AG09309 (cell line): ENCODE measurements at places on chromosomes 12 and 14.

- DNase-seq, result no peak
Measured at GRCh38 chr12:55929306-55929791, 1.6 kb upstream of the DGKA start.

GRCh38 chr14:25846246-25846645 lies 751.6 kb downstream of the NOVA1 start:
- no peak for DNase-seq

- no peak for DNase-seq
Measured at GRCh38 chr14:95516554-95517181, at the start of gene SYNE3. Gene SYNE3, minus strand, starts transcription at chr14:95516650. Its CDS starts 40,829 bp downstream, at chr14:95475821.

GRCh38 chr14:105974902-105975301 lies 448.5 kb downstream of the TMEM121 start:
- no peak for DNase-seq

DNA sequence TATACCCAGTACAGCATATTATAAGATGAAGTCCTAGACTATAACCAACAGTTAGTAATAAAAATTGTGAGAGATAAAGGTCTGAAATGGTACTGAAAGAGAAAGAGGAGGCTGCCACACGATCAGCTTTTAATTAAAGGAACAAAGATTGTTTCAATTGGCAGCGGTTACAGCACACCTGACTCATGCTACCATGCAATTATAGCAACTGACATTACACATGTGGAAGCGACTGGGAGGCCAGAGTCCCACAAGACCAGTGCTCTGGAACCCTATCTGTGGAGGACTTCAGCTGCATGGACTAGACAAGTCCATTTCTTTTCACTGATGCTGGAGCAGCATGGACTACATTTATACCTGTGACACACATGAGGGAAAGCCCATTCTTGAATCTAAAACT lies 55.2 kb downstream of the SEL1L start:
- no peak for DNase-seq

- no peak for DNase-seq
Measured at GRCh38 chr12:65949971-65950370, 125.7 kb downstream of the HMGA2 start.

DNA sequence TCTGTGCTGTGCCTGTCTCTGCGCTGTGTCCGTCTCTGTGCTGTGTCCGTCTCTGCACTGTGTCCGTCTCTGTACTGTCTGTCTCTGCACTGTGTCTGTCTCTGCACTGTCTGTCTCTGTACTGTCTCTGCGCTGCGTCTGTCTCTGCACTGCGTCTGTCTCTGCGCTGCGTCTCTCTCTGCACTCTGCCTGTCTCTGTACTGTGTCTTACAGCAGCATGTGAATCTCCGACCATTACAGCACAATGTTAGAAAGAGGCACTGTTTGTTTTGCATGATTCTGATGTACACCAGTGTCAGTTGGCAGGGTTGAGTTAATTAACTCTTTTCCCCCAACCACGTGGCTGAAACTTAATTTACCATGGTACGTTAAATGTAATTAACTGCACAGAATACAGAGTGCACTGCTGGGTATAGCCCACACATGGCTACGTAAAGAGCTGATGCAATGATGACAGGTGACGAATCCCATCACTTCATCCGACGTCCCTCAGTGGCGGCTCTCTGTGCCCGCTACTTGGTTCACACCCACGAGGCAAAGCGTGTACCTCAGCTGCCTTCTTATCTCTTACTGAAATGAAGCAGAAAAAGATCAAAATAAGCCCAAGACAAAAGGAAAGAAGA lies 127.7 kb upstream of the SFSWAP start:
- no peak for DNase-seq

- no peak for DNase-seq
Measured at GRCh38 chr12:89991807-89992590, 283.4 kb upstream of the ATP2B1 start.

- no peak for DNase-seq
Measured at GRCh38 chr12:111444314-111444924, 38.7 kb downstream of the SH2B3 start.

DNA sequence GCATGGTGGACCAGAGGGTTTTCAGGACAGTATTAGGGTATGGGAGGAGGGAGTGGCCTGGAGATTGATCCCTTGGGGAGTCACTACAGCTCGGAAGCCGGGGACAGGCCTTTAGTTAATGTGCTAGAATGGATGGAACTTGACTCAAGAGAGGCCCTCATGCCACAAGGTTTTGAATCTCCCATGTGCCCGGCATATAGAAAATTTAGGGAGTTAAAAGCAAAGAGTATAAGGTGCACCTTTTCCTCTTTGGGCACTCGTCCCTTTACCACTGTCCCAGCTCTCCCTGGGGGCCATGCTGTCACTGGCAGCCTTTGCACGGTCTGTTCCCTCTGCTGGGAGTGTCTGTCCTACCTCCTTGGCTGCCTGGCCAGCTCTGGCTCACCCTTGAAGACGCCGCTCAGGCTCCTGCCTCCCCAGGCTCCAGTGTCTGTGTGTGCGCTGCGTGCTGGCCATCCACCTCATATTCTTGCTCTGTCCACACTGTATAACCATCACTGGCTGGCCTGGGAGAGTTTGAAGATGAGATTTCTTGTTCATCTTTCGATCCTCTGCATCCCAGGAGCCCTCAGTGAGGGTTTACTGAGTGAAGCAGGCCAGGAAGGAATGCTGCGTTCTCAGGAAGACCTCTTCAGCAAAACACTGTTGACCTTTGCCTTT lies 161.3 kb downstream of the ZFP36L1 start:
- no peak for DNase-seq

DNA sequence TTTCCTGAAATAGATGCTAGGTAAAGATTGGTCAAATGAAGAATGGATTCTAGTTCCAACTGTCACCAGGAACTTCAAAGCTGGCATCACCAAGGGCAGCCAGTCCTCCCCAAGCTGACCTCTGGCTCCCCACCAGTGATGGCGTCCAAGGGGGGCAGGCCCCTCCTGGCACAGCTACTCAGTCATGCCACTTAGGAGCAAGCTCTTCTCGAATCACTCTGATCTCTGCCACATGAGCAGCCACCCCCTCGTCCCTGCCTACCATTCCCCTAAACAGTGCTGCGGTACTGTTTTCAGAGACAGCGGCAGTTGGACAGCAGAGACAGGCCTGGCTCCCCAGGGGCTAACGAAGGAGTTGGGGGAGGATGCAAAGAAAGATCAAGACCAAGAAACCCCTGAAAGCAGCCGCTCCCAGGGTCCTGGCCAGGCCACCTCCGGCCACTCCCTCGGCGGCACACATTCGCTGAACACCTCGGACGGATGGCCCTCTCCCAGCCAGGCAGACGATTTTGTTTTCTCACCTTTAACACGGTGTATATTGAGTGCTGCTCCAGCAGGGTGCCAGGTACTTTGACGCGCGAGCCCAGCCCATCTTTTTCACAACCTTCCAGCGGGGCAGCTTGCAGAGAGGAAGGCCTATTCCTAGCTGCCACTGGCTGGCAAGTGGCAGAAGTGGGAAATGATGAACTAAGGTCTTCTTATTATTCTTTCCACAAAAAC lies 47.4 kb downstream of the ARL6IP4 start:
- DNase-seq, result no peak

DNA sequence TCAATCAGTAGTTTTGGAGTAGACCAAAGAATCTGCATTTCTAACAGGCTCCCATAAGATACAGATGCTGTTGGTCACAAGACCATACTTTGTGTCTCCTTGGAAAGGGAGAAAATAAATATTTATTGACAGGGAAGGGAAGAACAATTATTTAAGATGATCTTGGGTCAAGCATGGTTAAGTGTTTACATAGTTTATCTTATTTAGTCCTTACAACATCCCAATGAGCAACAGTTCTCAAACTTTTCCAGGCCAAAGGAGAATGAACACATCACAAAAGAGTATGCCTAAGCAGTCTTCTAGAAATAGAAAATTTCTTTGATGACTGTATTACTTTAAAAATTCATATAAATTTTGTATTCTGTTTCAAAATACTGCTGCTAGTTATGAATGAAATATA lies 8.8 kb downstream of the LPCAT3 start:
- DNase-seq, result no peak

- DNase-seq, result no peak
Measured at GRCh38 chr12:74581439-74581838, 43.8 kb downstream of the ATXN7L3B start.

DNA sequence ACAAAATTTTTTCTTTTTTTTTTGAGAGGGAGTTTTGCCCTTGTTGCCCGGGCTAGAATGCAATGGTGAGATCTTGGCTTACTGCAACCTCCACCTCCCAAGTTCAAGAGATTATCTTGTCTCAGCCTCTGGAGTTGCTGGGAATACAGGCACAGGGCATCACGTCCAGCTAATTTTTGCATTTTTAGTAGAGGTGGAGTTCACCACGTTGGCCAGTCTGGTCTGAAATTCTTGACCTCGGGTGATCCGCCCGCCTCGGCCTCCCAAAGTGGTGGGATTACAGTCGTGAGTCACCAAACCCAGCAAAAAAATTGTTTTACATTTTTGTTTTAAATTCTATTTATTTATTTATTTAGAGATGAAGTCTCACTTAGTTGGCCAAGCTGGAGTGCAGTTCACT lies 4.7 kb upstream of the SLC2A14 start:
- no peak for DNase-seq

DNA sequence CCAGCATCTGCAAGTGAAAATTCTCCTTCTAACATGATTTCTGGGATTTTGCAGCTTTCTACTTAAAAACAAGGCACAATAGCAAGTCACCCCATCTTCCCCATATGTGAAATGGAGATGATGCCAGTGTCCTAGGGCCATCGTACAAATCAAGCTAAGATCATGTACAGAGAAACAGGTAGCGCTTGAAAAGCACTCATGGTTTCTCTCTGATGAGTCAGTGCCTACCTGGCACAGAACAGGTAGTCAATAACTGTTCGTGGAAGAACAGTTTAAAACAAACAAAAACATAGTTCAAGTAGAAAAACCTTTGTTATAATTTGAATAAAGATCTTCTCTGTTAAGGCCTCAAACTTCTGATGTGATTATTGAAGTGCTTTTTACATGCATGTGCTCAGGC lies 46.9 kb downstream of the RAD52 start:
- DNase-seq, result no peak

DNA sequence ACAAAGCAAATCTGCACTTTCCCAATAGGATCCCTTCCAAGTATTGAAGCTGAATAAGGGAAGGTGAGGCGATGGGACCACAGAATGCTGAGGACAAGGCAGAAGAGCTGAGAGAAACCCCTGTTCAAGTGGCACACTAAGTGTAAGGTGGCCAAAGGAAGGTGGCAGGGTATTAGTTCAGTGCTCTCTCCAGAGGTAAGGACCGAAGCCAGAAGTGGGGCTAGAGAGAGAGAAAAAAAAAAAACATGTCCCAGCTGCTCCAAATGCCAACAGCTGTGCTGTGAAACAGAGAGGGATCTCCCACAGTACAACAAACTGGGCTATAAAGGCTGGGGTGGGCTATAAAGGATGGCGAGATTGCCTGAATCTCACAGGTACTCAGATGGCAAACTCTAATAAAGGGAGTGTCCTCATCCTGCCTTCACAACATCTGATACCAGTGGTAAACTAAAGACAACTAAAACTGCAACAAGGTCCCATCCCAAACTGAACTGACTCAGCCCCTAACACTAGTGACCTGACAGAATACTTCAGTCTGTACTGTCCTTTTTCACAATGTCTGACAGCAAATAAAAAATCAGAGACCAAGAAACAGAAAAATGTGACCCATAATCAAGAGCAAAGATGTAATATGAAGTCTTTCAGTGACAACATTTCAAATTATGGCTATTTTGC lies 47.9 kb downstream of the CDK17 start:
- DNase-seq, result no peak

DNA sequence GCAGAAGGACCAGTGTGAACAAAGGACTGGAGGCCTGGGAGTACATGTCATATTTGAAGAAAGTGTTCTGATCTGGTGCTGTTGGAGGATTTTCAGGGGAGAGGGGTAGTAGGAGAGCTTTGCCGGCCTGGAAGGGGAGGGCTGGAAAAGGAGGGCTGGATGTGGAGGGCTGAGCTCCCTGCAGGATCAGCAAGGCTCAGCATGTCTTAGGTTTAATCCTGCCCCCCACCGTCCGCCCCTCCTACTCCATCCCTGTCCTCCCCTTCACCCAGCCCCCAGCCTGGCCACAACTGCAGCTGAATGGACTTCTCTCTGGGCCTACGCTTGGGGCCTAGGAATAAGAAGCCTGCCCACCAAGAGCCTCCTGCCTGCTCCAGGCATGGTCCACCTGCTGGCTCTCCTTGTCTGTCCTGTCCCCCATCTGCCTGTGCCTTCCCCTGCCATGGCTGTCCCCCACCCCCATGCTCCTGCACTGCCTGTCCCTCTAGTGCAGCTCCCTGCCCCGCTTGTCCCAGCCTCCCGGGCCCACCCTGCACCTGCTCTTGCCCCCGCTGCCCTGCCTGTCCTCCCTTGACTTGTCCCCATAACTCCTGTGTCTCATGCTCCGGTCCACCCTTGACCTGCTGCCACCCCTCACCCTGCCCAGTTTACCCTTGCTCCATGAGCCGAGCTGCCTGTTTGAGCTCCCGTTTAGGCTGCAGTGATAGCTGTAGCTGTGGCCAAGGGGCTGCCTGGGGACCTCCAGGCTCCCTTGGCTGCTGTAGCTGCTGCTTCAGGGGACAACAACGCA lies 9.8 kb upstream of the RARG start:
- no peak for DNase-seq

GRCh38 chr12:132282950-132283771 lies 46.2 kb downstream of the GALNT9 start:
- no peak for DNase-seq

GRCh38 chr12:125267114-125267513 lies 201.9 kb downstream of the AACS start:
- DNase-seq, result no peak

GRCh38 chr14:64806202-64806861 lies 73.4 kb downstream of the SPTB start:
- DNase-seq, result no peak

DNA sequence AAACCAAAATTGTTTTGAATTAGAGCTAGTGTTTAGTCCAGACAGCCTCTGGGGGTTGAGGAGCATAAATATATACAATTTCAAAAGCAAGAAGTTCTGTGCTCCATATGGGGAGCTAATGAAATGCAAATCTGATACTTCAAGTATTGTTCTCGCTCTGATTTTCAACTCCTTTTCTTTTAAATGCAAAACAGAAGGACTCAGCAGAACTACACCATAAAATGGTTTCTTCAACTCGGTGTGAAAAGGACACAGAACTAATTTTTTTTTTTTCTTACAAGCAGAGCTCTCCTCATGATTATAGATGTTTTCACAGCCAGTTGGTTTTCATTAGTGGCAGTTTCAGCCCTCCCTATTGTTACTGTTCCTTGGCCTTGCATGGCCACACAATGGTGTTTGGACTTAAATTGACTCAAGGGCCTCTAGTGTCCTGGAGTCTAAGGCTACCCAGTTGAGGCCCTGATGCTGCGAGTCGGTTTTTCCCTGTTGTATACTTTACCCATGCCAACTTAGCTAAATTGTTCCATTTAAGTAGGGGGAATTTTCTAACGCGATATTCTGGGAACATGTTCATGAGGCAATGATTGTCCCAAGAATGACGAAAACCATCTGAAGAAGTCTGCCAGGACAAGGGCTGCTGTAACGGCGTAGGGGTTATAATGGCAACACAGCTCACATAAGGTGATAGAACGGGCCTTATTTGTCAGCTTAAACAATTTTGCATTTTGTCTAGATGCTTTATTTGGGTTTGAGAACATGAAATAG lies 120.3 kb downstream of the GPR135 start:
- no peak for DNase-seq
